ENCODE measurements at places on chromosomes 12 and 14.
A peak's percentile ranks its signal among the peaks of the same experiment; 100 is the strongest.

GRCh38 chr12:53096089-53096741, 1.3 kb upstream of the IGFBP6 start:
- peaks cover 46% of the 10 kb centered on the region for H3K4me1 ChIP-seq
- peak overlapping the region; percentile 61 for H3K4me3 ChIP-seq
- DNase-seq = peak; percentile 90
- peaks cover 1% of the 10 kb centered on the region for H3K36me3 ChIP-seq
- peak overlapping the region; percentile 85 for H3K27ac ChIP-seq

DNA sequence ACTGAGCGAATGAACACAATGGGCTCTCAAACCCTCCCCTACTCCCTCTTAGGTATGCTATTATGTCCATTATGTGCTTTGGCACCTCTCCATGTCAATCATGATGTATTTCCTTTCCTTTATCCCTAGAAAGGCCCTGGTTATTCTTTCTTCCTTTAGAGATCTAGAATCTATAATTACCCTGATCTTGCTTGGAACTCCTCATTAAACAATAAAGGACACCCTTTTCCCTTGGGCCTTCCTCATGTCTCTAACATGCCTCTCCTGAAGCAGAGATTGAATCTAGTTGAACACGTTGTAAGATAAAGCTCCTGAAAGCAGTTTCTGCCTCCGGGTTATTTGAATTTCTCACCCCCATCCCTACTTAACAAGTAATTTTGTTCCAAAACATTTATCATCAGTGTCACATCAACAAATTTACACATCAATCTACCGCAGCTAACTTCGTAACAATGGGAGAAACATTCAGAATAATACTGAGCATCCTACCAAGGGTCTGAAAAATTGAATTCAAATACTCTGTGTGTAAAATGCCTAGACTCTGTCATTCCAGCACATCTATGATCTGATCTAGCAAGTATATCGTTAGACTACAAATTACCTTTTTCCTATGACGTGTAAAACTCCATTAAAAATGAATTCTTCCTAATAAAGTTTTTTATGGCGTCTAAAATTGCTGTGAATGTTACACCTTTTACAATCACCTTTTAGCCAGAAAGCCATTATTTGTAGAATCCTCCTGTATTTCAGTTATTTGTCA, 5.4 kb downstream of the USP44 start:
- H3K36me3 ChIP-seq = no peaks in the 10 kb centered on the region
- peaks cover 3% of the 10 kb centered on the region for H3K27me3 ChIP-seq
- H3K4me3 ChIP-seq = no peak overlapping the region
- no peak for DNase-seq
- H3K27ac ChIP-seq = no peak overlapping the region
- H3K4me1 ChIP-seq = peaks cover 7% of the 10 kb centered on the region

DNA sequence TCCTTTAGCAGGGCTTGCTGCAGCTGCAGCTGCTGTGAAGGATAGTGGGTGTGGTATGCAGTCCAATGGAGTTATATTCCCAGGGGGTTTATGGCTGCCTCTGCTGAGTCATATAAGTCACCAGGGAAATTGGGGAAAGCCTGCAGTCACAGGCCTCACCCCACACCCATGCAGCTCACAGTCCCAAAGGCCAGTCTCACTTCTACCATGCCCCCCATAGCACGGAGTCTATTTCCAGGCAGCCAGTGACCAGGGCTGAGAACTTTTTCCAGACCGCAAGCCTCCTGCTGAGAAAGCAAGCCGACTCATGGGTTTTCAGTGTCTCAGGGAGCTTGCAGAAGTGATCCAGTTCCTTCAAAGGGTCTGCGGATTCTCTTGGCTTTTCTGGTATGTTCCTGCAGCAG, 322.4 kb upstream of the CLEC14A start:
- H3K4me3 ChIP-seq = no peak overlapping the region
- H3K27ac ChIP-seq = no peak overlapping the region
- H3K36me3 ChIP-seq = no peaks in the 10 kb centered on the region
- no peak for DNase-seq
- H3K27me3 ChIP-seq = no peaks in the 10 kb centered on the region

DNA sequence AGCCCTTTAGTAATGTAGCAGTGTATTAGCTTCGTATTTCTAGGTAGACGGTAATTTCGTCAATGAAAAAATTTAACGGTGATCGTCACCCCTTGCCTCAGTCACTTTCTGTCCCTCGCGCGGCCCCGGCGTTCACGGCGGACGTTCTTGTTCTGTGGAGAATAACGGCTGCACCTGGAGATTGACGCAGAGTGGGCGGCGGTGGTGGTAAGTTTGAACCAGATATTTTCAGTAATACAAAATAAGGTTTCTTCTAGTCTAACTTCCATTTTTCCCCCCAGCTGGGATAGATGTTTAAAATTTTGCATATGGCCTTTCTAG, 341 bp downstream of the ZNF10 start:
- H3K36me3 ChIP-seq = peaks cover 26% of the 10 kb centered on the region
- peak overlapping the region; percentile 92 for H3K27ac ChIP-seq
- H3K27me3 ChIP-seq = no peaks in the 10 kb centered on the region
- peak overlapping the region; percentile 79 for H3K4me3 ChIP-seq
